ENCODE measurements at places on chromosomes 4 and X. TPM values are rescaled to one million over a fixed set of nuclear protein-coding genes. Genes with fewer than 3 reads are reported as not detected.
A peak's percentile ranks its signal among the peaks of the same experiment; 100 is the strongest.

DNA sequence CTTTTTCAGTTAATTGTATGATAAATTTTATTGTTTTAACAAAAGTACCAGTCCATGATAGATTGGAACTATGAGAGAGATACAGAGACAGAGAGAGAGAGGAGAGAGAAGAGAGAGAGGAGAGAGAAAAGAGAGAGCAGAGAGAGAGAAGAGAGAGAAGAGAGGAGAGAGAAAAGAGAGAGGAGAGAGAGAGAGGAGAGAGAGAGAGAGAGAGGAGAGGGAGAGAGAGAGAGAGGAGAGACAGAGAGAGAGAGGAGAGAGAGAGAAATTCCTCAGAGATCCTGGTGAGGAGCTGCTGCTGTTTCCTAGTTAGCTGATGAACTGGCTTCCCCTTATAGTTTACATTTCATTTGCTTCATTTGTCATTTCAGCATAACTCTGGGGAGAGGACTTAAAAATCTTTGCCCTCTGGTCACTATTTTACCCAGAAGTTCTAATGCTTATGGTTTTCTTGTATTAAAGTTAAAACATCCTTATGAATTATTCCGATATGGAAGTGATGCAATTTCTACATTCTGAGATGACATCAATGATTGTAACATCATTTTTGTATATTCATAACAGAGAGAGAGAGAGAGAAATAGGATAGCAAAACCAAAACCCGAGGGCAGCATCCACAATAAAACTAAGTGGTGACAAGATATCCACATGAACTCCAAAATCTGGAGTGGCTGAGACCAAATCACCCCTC lies 10.8 kb downstream of the CTAG1A start:
- no peaks in the 10 kb centered on the region for H3K27me3 ChIP-seq
- H3K4me1 ChIP-seq, result no peaks in the 10 kb centered on the region
- H3K36me3 ChIP-seq, result no peaks in the 10 kb centered on the region
- no peak for DNase-seq
- H3K4me3 ChIP-seq, result no peak overlapping the region

- no peak for DNase-seq
- H3K27me3 ChIP-seq, result no peaks in the 10 kb centered on the region
- no peak overlapping the region for H3K4me3 ChIP-seq
- no peaks in the 10 kb centered on the region for H3K36me3 ChIP-seq
These were observed 633.3 kb downstream of the FAT4 start for GRCh38 chr4:125948021-125948420.

GRCh38 chrX:113962343-113962742 lies 621.5 kb upstream of the HTR2C start:
- no peaks in the 10 kb centered on the region for H3K36me3 ChIP-seq
- no peak for DNase-seq
- no peak overlapping the region for H3K4me3 ChIP-seq

Gene PLS3
- 221 TPM for total RNA-seq

DNA sequence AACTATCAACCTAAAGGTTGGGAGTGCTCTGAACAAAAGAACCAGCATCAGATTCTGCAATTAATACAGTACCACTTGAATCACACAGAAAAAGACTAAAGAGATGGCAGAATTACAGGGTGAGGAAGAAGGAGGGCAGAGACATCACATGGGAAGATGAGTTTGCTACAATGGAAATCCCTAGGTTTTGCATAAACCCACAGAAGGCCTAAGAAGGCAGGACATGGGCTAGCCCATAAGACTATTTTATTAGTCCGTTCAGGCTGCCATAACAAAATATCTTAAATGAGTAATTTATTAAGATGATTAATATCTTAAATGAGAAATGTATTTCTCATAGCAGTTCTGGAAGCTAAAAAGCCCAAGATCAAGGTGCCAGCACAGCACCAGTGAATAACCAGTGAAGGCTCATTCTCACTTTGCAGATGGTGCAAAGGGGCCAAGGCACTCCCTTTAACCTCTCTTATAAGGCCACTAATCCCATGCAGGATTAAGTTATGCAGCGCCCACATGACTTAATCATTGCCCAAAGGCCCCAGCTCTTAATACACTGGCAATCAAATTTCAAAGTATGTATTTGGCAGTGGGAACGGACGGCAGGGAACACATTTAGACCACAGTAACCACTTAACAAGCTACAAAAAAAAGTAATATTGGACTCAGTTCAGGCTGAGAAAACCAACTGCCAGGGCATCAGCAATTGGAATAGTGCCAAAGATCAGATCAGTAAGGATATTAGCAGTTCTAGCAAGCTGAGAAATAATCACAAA lies 47.6 kb upstream of the NEUROG2 start:
- no peaks in the 10 kb centered on the region for H3K4me1 ChIP-seq
- no peaks in the 10 kb centered on the region for H3K36me3 ChIP-seq
- no peak overlapping the region for H3K4me3 ChIP-seq
- H3K27ac ChIP-seq, result no peak overlapping the region
- no peaks in the 10 kb centered on the region for H3K27me3 ChIP-seq

GRCh38 chr4:8248091-8248490 lies 21.5 kb upstream of the HTRA3 start:
- no peaks in the 10 kb centered on the region for H3K36me3 ChIP-seq
- no peak overlapping the region for H3K4me3 ChIP-seq
- no peaks in the 10 kb centered on the region for H3K4me1 ChIP-seq
- H3K27ac ChIP-seq, result peak overlapping the region; percentile 84

Gene TREX2
- total RNA-seq, result 0.65 TPM

Gene SPACA5
- total RNA-seq, result not detected

DNA sequence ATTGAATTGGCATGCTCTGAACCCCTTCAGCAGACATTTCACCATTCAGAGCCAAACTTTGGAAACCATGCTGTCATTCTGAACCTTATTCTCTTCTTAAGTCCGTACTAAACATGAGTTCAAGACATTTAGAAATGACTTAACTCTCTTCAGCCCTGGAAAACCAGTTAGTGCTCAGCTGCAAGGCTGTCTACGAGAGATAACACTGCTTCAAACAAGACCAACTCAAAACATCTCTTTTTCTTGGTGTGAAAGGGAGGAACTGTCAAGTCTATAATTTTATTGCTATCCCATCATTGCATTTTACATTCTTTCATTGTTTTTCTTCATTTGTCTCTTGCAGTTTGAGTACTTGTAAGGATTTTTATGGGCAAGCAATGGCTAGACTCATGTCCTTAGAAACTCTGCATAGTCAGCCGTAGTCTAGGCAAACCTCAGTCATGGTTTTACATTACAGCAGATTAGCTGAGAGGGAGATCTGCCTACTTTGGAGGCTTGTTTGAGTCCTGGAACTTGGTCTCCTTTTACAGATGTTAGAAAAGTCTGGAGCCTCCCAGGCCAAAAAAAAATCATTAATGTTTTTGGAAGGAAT lies 120.6 kb upstream of the JADE1 start:
- no peak overlapping the region for H3K4me3 ChIP-seq
- no peak for DNase-seq
- no peaks in the 10 kb centered on the region for H3K27me3 ChIP-seq
